ENCODE measurements at places on chromosomes 4 and X.

DNA sequence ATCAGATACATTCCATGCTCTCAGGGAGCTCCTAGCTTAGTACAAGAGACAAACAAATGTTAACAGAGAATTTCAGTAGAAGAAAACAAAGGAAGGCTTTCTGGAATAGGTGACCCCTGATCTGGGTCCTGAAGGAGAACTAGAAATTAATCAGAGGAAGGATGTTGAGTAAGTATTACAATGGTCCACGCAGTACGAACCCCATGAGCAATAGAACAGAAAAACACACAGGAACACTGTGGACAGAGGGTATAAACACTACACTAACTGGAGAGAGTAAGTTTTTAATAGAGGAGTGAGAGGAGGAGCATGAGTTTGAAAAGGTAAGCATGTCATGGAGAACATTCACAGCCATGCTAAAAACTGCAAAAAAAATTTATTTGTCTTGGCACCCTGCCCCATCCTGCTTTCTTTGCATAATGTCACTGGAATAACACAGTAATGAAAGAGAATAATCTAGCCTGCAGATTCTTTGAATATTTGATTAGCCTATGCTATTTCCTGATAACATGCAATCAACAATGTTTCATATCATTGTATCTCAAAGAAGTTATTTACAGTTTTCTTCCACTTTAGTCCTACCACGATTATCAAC, 140.3 kb upstream of the ZXDB start:
- DNase-seq = no peak

DNA sequence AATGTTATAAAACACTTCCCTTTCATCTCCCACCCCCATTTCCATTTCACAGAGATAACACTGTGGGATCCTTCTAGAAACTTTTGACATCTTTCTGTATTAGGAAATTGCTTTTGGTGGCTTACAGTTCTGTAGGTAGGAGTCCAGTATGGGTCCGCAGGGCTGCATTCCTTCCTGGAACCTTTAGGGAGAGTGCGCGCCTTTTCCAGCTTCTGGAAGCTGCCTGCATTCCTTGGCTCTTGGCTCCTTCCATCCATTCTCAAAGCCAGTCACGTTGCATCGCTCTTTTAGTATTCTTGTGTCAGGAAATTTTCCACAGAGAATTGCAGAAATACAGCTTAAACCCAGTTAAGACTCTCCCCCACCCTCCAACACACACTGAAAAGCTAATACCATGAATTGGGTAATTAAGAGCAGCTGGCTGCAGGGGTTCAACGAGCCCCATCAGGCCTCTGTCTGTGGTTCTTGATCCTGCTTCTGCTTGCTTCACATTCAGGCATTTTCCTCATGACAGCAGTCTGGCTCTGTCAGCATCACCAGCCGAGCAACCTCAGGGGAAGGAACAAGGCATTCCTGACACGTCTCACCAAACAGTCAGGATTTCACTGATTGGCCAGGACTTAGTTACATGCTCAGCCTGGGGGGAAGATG, 48.8 kb downstream of the SEPTIN11 start:
- DNase-seq = no peak

- no peak for DNase-seq
These were observed 3.2 kb downstream of the TIGD4 start for GRCh38 chr4:152776352-152776751.

- no peak for DNase-seq
These were observed 49.5 kb upstream of the TMLHE start for GRCh38 chrX:155662282-155662681.

- DNase-seq = no peak
These were observed 86.4 kb downstream of the EMCN start for GRCh38 chr4:100431416-100431815.

GRCh38 chr4:143183513-143184216, 1.1 kb upstream of the USP38 start:
- DNase-seq = no peak

DNA sequence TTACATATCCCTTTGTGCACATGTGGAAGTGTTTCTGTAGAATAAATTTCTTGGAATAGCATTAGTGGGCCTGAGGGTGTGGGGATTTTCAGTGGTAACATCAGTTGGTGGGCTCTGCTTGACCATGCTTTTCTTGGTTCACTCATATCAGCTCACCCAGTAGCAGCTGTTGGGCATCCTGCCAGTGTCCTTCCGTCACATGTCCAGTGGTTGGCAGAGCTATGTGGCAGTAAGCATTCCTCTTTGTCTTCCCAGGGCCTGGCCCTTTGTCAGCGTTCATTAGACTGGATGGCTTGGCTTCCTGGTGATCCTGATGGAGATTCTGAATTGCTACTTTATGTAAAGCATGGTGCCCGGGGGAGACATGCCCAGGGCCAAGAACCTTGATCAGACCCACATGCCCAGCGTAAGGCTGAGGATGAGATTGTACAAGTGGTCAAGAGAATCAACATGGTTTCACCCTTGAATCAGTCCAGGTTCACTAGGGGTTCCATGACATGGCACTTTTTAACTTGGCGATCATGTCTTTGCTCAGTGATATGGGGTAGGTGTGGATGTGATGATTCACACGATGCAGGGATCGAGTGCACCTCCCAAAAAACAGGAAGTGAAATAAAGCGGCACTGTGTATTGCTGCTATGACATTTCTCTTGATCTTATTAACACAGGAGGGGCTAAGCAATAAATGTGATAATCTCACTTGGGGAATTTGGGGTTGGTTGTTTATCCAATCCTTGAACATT, 72.1 kb upstream of the IGFBP7 start:
- DNase-seq = no peak

GRCh38 chr4:152451496-152451895, 84.4 kb downstream of the FBXW7 start:
- DNase-seq = no peak

DNA sequence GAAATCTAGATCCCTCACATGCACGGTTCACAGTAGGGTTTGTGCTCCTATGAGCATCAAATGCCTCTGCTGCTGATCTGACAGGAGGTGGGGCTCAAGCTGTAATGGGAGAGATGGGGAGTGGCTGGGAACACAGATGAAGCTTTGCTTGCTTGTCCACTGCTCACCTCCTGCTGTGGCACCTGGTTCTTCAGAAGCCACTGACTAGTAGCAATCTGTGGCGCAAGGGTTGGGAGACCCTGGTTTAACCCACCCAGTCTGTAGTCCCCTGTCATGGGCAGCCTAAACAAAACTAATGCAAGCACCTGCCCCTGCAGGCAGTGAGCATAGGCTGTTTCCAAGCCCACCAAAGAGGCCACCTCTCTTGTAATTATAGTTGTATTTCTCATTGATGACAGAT, 116.6 kb downstream of the SHOX start:
- DNase-seq = no peak

- DNase-seq = no peak
These were observed 38.5 kb downstream of the HERC3 start for GRCh38 chr4:88630756-88631155.

- DNase-seq = no peak
These were observed 618.9 kb downstream of the TECRL start for GRCh38 chr4:63790377-63790776.

GRCh38 chr4:168694667-168695066, 197.8 kb downstream of the PALLD start:
- DNase-seq = no peak

DNA sequence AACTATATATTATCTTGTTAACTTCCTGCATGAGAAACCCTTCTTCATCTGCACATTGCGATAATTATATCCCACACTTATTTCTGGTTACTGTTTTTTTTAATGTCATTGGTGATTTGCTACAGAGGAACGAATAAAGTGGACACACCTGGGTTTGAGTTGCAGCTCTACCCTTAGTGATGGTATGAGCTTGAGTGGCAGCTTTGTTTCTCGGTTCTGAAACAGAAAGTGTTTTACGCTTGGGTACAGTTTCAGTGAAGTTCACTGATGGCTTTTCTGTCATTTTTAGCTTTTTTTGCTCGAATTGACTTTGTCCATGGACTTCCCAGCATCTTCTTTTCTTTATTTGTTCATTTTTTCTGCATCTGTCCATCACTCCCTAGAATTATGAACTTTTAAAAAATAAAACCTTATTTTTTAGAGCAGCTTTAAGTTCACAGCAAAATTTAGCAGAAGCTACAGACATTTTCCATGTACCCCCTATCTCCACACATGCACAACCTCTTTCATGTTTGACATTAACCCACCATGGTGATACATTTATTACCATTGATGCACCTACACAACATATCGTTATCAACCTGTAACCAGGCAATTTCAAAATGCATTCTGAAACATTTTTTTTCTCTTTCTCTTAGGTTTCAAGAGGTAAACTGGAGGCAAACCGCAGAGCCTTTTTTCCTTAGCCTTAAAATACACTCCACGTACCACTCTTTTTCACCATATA, 1041.6 kb upstream of the PRKX start:
- DNase-seq = no peak

DNA sequence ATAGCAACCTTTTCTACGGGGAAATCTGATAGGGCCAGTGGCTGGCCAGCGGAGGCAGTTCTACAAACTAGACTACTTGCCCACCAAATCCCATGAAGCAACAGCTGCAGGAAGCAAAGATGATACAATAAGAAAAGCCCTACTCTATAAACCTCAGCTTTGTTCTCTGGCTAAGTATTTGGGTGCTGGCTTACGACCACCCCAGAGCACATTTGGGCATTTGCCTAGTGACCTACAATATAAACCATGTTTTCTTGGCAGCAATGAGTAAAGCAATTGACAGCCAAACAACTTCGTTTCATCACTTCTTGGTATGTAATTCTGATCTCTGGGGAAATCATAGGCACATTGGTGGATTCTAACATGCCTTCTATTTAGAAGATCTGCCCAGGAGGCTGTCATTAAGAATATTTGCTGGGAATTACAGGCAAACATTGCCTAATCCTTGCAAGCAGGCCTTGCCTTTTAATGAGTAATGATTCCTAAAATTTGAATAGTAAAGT, 7.5 kb upstream of the LHFPL1 start:
- no peak for DNase-seq

DNA sequence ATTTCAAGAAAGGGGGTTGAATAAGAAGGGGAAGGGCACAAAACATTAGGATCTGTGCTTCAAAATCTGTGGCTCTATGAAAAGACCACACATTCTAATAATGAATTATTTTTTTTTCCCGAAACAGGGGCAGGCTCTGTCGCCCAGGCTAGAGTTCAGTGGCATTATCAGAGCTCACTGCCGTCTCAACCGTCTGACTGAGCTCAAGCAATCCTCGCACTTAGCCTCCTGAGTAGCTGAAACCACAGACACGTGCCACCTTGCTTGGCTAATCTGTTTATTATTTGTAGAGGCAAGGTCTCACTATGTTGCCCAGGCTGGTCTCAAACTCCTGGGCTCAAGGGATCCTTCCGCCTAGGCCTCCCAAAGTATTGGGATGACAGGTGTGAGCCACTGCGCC, 33.4 kb downstream of the ACSL1 start:
- no peak for DNase-seq

DNA sequence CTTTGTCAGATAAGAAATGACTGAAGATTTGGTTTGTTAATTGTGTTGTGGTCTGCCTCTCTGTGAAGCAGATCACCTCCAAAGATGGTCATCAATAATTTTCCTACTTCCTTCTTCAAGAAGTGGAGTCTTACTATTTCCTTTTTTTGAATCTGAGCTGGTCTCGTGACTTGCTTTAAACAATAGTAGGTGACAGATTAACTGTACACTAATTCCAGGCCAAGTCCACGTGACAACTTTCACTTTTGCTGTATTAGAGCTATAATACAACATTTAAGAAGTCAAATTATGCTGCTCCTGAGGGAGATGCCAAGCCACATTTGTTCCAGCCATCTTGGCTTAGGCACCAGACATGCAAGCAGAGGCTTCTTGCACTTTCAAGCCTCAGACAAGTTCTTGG, 393.8 kb upstream of the GRID2 start:
- DNase-seq = no peak

GRCh38 chrX:109312757-109313156, 169.1 kb downstream of the GUCY2F start:
- no peak for DNase-seq

GRCh38 chr4:180558427-180558826, 1684.8 kb upstream of the TENM3 start:
- no peak for DNase-seq

GRCh38 chr4:109629775-109630174, 69.7 kb downstream of the MCUB start:
- no peak for DNase-seq

- no peak for DNase-seq
These were observed 62.9 kb upstream of the FMR1 start for GRCh38 chrX:147848543-147849443.

DNA sequence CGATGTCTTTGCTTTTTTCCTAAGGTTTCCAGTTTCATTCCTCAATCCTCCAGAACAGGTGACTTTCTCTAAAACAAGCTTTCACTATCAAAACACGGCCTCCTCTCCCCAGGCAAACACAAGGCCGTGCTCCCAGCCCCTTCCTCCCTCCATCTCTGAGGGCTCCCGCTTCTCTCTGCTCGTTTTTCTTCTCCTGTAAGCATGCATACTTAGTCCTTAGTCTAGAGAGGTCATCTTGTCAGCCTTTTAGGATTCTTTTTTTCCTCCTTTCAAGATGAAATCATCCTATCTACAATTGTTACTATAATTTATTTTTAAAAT, 18.7 kb downstream of the DCTD start:
- DNase-seq = no peak

- DNase-seq = peak; percentile 76
These were observed 16.3 kb downstream of the KLF8 start for GRCh38 chrX:56248492-56248891.

DNA sequence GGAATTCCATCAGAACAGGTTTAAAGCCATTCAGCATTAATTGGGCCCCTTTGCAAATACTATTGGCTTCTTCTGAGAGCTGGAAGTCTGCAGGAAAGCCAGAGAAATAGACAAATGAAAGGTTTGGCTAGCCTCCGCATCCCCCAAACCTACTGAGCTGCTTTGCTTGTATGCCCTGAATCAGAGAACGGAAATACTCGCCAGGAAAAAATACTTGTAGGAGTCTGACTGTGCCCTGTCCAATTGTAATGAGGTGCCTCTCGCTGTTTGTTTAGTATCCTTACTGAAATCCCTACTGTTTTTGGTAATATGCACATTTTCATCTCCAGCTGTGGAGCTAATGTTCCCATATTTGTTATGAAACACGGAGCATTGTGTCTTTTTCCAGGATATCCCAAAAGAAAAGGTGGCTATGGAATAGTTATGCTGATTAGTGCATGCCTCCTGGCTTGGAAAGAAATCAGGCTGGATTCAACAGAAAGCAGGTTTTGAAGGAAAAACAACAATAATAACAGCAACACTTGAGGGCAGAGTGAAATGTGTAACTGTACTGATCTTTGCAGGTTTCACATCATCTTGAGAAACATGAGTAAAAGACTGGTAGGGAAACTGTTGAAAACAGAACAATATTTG, 50.7 kb upstream of the NLGN4X start:
- DNase-seq = no peak

DNA sequence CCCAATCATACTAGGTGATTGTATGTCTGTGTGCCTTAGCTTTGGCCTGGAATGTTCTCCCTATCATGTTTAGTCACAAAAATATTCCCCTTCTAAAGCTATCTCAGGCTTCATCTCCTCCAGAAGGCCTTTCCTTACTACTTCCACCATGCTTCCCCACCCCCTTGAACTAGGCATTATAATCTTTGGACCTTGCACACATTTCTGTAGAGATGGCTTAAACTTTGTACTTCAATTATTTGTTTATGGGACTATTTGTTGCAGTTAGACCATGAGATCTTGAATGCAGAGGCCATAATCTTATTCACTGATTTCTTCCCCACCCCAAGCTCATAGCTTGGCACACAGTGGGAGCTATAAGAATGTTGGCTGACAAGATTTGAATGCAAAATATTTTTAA, 262.0 kb upstream of the EDA2R start:
- DNase-seq = no peak
